Activated CD8-positive, alpha-beta memory T cell treated with anti-CD3 and anti-CD28 coated beads for 24 hours (primary cell): ENCODE measurements at places on chromosomes 3 and 15.

DNA sequence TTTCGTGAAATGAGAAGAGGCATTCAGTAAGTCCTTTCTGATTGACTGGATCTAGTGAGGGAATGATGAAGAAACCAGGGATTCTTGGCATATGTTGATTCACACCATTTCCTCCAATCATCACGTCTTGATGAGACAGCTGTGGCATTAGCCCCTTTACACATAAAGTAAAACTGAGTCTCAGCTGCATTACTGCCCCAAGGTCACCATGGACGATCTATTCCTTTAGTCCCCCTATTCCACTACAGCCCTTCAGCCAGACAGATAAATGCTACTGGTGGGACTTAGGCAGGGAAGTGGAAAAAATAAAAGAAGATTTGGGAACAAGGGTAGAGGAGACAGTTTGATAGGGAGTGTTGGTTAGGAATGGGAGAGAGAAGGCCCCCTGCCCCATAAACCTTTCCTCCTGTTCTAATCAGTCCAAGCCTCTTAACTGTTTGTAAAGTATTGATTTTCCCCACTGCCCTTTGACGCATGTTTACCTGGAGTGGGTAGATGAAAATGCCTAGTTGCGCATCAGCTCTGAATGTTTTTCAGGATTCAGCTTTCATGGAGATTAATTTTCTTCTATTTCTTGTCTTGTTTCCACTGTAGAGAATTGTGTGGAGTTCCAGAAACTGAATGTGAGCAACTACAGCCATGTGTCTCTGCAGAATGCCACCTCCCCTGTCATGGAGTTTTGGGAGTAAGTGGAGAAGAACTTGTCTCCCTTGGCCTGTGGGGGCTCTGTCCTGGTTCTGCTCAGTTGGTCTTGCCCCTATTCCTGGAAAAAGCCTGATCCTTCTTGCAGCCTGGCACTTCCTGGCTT lies 6.9 kb downstream of the SLC6A11 start:
- no peak for DNase-seq

DNA sequence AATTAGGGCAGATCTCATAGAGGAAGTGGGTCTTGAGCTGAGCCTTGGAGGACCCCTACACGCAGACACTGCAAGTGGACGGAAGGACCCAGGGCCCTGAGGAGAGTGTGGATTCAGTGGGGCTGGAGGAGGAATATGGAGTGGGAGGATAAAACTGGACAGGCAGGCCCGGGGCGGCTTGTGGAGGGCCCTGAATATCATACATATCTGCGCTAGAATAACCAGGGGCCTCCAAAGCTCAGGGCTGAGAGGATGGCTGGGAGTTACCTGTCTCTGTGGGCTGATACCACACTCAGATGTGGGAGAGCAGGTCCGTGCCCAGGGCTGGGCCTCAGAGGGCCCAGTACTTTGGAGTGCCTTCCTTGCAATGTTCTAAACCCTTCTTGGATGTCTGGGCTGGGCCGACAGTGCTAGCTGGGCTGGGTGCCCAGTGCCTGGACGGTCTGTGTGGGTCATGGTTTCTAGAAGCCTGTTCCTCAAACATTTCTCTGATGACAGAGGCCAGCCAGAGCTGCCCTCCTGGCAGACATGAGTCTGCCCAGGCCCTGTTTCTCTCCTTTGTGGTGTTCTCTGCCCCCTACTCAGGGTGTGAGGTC lies 29.6 kb downstream of the CHRD start:
- DNase-seq, result no peak

- no peak for DNase-seq
Observed at GRCh38 chr3:123755085-123755484, 129.0 kb downstream of the MYLK start.

GRCh38 chr3:57512166-57512565 lies 32.0 kb downstream of the DNAH12 start:
- DNase-seq, result no peak

GRCh38 chr3:154224366-154224765 lies 99.9 kb downstream of the DHX36 start:
- DNase-seq, result no peak

- DNase-seq, result peak; percentile 68
Observed at GRCh38 chr15:58771621-58772250, 634 bp downstream of the MINDY2 start.

DNA sequence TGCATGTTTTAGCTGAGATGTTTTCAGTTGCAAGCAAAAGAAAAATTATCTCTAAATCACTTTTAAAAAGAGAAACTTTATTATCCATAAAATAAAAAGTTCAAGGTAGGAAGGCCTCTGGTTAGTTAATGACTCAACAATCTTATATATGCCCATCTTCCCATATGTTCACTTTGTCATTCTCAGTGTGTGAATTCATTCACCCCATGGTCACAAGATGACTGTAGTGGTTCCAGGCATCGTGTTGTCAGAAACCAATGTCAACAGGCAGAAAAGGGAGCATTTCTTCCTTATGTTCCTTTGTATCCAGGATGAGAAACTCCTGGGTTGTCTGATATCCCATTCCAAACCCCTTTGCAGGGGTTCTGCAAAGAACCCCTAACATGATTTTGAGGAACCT lies 119.9 kb upstream of the RAP2B start:
- DNase-seq, result no peak

GRCh38 chr15:91857224-91857585 lies 3.7 kb downstream of the SLCO3A1 start:
- no peak for DNase-seq

- no peak for DNase-seq
Observed at GRCh38 chr3:77915336-77915735, 875.4 kb downstream of the ROBO2 start.

DNA sequence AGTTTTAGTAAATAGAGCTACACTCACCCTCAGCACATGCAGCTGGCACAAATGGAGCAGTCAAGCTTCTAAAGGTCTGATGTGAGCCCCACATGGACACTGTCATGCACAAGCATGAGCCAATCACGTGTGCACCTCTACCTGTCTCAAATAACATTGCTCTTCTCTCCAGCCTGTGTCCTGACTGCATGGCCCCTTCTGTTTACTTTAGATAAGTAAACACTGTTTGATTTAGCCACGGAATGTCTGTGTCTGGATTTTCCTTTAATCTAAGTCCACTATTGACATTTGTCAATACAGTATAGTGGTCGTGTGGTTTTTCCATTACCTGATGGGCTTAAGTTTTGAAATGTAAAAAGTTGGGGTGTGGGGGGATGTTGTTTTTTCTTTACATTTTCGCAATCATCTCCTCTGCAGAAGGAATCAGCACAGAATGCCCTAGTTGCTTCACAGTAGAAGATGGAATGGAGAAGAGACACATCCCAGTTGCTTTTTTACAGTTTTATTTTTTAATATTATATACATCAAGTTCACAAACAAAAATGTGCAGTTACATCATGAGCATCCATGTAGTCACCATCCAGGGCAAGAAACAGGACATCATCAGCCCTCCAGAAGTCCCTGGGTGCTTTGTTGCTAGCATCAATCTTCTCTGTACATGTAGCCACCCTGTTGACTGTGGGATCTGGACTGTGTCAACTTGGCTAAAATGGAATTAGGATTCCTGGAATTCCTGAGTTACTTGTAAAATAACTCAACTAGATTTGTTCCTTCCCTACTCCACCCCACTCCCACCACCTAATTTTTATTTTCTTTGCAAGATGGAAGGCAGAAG lies 146.1 kb downstream of the UACA start:
- no peak for DNase-seq

GRCh38 chr3:40258064-40258463 lies 51.4 kb upstream of the EIF1B start:
- no peak for DNase-seq

DNA sequence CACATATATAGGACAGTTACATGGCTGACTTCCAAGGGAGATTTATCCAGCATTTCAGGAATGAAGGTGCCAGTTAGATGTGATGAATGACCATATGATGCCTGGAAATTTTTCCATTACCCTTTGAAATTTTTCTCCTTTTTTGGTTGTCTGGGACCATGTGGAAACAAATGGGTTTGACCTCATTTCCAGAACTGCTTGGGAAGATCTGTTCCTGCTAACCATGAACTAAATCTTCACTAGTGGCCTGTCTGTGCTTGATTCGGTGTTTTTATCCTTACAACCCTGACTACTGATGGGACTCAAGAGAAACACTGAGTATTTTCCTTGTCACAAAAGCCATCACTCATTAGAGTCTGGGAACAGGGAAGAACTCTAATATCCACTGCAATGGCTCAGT lies 409.4 kb downstream of the PDCD6IP start:
- no peak for DNase-seq

DNA sequence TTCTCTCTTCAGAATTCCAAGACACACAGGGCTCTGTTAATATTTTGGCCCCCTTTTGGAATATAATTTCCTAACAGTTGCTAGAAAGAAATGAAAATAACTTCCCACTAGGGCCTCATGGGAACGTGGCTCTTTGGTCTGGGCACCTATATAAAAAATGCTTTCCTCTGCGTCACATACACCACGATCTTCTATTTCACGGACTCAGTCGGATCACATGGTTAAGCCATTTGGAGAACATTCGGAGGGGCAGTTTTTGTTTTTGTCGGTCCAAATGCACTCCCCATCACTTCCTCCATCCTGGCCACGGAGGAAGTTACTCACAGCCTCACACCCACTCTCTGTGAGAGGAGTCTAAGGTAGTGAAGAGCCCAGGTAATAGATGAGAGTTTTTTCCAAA lies 21.0 kb downstream of the TMEM44 start:
- no peak for DNase-seq

DNA sequence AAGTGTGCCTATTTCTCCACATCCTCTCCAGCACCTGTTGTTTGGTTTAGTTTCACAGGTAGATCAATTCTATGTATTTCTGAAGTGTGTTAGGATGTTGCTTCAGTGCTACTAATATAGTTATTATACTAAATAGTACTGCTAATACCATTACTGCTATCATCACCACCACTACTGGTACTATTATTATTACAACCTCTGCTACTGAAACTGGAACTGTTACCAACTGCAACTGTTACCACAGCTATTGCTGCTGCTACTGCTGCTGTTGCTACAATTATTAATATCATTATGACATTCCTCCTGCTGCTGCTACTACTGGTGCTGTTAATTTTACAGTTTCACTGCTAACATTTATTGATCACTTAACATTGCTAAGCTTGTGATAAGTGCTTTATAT lies 8.3 kb upstream of the LMOD3 start:
- DNase-seq, result no peak

DNA sequence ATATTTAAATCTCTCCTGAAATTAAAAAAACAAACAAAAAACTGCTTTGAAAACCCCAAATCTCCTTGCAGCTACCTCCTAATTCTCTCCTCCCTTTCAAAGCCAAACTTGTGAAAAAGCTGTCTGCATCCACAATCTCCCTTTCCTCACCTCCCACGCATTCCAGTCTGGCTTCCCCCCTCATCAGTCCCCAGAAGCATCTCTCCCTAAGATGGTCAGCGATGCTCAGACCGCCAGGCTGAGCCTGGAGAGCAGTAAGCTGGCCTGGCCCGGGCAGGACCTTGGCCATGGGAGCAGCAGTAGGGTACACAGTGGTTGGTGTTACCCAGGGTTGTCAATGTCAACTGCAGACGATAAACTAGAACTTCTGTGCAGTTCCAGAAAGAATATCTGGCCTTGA lies 32.9 kb upstream of the BLM start:
- DNase-seq, result no peak

GRCh38 chr3:99578339-99578970 lies 59.9 kb upstream of the COL8A1 start:
- no peak for DNase-seq

DNA sequence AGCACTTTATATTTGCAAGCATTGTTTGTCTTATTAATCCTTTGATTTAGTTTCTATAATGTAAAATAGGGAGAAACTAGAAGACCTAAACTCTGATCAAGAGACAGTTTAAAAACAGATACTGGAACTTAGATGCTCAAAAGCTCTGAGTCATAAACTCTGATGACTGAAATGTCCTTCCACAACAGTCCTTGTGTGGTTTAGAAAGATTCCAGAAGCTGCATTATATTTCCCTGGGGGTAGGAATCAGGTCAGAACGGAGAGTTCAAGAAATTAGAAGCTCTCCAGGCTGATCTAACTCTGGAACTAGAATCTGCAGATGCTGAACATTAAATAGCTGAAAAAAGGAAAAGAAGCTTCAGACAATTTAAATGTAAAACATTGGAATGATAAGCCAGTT lies 18.3 kb upstream of the ONECUT1 start:
- DNase-seq, result no peak

- DNase-seq, result no peak
Observed at GRCh38 chr3:116291141-116291540, 154.1 kb downstream of the LSAMP start.

DNA sequence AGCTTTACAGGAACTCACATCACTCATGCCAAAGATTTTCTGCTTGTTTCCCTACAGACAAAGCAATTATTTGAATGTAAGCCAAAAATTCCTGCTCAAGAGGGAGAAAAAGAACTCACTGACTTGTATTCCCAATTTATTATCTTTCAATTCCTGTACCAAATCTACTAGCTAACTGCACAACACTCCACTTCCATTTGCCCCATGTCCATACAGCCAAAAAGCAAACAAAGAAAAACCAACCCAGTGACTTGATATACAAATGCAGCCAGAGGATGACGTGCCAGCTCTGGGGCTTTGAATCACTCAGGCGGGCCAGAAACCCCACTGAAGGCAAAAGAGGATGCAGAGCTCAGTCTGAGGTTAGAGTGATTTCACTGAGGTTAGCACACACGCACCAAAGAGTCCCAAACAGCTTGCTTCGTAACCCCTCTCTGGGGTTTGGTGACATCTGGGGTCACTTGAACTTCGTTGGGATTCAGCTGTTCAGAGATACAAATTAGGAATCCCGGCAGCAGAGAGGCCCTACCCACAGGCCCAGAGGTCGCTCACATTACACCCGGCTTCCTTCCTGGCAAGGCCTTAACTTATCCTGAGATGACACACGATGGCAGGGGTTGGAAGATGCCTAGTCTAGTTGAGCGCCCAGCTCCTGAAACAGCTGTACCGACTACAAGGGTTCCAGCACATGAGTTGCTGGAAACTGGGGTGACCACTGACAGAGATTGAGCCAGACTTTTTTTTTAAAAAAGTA lies 1.6 kb downstream of the RFTN1 start:
- peak; percentile 86 for DNase-seq

DNA sequence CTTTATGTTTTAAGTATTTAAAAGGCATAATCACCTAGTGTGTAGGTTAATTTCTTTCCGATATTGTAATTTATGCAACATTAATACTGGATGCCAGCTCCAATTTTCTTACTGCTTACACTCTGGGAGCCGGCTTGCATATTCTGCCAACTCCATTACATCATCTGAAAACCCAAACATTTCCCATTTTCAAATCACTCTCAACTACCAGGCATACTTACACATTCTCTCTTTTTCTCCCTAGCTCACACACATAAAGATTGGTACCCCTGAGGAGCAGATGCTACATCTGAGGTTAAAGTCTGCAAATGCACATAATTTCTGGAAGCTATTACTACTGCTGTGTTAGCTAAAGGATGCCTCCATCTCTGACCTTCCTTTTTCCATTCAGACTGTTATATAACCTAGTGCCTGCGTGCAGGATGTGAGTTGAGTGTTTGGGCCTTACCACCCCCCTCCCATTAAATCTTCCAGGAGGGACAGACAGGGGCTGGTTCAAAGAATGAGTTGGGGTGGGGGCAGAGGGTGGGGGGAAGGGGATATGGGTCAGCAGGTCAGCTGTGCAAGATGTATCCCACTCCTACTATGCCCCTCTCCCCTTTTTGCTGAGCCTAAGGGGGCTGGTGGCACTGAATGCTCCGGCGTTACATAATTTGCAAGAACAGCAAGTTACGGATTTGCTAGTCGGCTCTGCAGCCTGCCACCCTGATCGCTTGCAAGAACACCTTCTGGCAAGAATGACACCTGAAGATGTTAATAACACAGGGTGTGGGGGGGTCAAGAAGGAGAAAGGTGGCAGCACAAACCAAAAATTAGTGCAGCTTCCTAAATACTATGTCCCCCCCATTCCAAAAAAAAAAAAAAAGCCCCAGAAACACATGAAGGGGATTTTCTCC lies 2.5 kb downstream of the RORA start:
- no peak for DNase-seq
